ENCODE measurements at places on chromosomes 5 and 9.

DNA sequence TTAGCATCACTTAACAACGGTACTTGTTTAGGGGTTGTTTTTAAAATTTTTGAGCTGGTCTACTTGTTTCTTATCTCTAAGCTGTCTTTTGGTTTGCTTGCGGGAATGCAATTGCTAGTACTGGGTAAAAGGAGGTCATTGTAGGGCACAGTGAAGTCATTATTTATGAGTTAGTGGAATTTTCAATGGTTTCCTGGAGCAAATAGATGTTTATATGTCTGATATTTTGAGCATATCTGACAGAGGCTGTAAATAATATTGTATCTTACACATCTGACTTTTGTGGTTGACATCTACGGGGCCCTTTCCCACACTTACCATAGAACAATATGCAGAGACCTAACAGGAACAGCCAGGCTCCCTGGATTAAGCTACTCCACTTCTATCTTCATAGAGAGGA is 90.4 kb upstream of the IL6ST start:
- no peak for DNase-seq

- DNase-seq = no peak
Measured at GRCh38 chr5:169837686-169838085, 142.6 kb downstream of the INSYN2B start.

DNA sequence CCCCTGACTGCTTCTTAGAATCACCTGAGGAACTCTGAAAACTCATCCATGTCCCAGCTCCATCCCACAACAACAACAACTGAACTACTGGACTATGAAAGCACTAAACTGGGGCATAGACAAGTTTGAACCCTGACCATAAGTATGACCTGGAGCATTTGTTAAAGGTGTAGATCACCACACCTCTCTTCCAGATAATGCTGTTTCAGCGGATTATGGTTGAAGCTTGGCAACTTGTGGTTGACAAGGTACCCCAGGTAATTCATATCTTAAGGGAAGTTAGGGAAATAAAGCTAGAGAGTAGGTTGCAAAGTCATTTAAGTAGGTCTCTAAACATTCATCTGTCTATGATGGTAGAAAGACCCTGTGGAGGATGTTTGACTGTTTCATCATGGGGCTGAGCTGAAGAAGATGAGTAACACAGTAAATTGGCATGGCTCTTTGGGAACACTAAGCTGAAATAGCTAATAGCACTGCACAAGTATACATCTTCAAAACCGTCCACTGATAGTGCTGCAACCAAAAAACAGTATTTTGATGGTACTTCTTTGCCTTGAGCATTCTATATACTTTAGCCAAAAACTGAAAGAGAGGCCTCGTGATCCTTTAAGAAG is 80.2 kb downstream of the TMEM174 start:
- no peak for DNase-seq

DNA sequence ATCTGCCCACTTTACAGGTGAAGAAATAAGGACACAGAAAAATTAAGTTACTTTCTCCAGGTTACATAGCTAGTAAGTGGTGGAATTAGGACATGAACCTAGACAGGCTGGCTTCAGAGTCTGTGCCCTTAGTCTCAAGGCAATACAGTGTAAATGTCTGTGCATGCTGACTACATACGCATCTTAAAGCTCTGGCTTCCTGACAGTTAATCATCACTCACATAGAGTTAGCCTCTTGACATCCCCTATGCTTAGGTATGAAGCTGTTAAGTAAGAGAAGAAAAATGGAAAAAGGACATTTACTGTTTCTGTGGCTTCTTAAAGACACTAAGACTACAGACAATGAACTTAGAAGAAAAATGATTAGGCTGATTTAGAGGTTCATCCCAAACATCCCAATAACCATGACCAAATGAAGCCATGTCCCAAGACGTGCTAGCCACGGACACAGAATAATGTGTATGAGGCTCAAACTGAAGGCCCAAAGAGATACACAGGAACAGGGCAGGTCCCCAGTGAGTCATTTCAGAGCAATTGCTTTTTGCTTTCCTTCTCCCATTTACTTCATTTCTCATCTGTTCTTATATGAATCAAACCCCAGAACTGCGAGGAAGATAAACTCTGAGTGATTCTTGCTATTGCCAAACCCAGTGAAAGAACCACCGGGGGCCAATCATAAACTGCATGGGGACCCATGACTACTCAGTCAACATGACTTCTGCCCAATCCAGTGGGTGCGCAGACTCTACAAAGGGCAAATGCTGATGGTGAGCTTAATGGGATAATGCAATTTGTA is 100.0 kb upstream of the IFNK start:
- DNase-seq = no peak

- DNase-seq = no peak
Measured at GRCh38 chr5:61732796-61733195, 400.7 kb downstream of the ZSWIM6 start.

GRCh38 chr9:19252885-19253219 is 22.4 kb downstream of the DENND4C start:
- DNase-seq = no peak

GRCh38 chr9:18516965-18517364 is 43.0 kb downstream of the ADAMTSL1 start:
- DNase-seq = no peak

- DNase-seq = no peak
Measured at GRCh38 chr5:149161026-149161687, 19.9 kb downstream of the ABLIM3 start.

DNA sequence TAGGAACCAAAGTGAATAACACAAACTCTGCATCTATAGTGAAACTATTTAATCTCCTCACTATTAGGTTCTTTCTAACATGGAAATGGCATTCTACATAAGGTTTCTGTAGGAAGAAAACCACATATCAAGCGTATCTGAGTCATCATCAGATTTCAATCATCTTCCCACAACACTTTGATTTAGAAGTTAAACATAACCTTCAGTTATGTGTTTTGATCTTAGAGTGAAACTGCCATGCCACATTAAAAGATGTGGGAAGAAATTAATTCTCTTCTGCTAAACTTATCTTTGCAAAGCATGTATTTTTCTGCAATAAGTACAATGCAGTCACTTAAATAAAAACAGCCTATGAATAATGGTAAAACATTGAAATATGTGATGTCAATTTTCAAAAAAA is 55.0 kb downstream of the MEF2C start:
- DNase-seq = no peak

DNA sequence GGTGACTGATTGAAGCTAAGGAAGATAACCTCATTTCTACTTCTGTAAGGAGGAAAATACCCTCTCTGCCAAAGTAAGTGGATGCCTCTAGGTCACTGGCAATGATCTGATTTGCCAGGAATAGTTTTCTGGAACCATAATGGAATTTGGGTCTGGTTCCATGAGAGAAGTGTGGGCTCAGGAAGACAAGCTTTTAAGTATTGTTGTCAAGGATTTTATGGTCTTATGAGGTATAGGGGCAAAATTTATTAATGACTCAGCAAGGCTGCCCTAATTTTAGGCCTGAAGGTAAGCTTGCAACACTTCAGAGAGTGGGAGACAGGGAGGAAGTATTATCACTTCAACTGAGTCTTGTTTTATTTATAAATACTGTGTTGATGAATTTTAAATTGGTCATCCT is 322.6 kb upstream of the ACTBL2 start:
- DNase-seq = no peak

GRCh38 chr5:170308686-170309085 is 11.1 kb upstream of the LCP2 start:
- DNase-seq = no peak

DNA sequence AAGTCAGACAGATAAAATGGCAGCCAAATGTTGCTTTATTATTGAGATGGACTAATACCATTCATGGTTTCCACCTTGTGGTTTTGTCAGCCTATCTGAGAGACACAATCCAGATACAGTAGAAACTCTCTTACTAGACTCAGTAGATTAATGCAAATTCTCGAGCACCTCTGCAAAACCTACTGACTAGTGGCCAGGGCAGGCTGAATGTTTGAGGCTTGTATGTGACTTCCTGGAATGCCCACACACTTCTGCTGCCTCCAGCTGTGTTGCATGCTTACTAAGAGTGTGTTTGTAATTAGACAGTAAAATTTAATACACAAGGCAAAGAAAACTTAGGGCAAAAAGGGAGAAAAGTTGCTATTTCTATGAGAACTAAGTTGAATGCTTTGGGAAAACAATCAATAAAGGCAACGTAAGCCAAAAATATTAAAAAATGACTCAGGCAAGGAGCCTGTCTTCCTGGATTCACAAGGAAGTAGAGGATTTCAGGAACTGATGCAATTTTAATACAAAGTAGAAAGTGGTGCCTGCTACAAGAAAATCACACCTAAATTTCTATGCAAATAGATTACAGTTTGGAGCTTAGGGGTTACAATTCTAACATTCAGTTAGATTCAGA is 30.2 kb upstream of the CCNG1 start:
- no peak for DNase-seq

GRCh38 chr9:89743573-89744254 is 138.9 kb downstream of the GADD45G start:
- DNase-seq = peak; percentile 97

- no peak for DNase-seq
Measured at GRCh38 chr9:93245437-93245970, 61.6 kb downstream of the WNK2 start.

DNA sequence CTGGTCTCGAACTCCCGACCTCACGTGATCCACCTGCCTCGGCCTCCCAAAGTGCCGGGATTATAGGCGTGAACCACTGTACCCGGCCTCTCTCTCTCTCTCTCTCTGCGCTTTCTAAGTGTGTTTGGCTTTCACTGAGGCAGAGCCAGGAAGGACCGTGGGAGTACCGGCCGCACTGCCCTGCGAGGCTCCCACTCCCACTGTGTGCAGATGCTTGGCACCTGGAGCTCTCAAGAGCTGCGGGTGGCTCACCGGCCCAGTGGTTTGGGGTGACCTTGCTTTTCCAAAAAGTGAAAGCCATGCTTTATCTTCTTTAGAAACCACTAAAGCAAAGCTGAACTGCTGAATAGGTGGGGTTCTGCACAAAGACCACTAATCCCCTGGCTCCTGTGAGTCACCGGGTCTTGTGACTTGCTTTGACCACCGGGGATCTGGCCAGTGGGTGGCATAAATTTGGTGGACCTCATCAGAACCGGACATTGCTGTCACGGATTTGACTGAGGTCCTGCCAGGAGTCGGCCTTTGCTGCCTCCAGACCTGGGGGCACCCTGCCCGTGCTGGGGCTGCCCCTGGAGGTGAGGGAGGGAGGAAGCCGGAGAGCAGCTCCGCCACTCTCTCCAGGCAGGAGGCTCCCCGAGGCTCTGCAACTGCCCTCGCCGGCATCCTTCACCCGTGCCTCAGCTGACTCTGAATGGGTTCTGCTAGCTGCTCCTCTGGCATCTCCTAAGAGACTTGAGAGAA is 228.9 kb downstream of the FANCC start:
- no peak for DNase-seq

GRCh38 chr5:94081088-94081487 is 339.7 kb upstream of the POU5F2 start:
- DNase-seq = no peak

GRCh38 chr5:115858396-115858795 is 16.7 kb downstream of the AP3S1 start:
- no peak for DNase-seq

DNA sequence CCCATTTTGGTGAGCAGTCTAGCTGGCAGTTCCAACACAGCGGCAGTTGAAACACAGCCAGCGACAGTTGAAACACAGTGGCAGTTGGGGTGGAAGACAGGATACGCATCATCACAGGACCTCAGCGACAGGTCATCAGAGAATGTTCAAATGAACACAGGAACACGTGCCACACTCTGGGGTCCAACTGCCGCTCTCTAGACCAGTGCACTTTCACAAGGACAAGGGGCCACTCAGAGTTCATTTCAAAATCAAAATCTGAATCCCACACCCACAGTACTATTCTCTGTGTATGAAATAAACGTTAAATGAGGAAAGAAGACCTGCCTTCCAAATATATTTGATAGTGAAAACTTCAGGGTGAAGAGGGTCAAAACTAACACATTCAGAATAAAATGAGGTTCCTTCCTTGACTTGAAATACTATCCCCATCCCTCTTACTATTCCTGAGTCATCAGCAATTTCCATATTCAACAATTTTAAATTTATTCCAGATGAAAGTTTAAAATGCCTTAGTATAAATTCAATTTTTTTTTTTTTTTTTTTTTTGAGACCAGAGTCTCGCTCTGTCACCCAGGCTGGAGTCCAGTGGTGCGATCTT is 53.0 kb upstream of the SIMC1 start:
- no peak for DNase-seq

DNA sequence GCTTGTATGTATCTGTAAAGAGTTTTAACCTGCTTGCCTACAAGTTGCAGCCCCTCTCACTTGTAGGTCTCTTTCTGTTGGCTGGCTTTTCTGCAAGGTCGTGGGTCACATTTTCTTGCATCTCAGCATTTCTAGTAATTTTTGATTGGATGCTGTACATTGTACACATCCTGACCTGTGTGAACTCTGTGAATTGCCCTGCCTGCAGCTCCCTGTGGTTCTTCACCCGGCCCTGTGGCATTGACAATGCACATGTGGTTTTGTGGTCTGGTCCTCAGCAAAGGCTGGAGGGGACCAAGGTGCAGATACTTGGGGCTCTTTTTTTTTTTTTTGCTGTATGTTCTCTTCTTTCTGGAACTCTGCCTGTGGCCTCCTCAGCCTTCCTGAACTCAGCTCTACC is 53.6 kb downstream of the WNK2 start:
- DNase-seq = no peak

DNA sequence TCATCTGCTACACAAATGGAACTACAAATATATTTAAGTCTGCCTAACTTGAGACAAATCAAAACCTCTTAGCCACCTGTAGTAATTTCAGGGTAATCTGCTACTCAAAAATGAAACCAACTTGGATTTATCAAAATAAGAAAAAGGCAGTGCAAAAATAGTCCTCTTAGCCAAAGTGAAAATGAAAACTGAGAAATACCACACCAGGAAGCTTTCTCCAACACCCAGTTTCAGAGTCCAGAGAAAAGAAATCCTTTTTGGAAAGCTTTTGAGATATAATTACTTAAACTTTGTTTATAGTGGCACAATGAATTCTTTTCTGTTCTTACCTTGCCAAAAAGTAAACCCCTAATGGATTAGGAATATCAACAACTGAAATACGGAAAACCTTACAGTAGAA is 990.4 kb downstream of the EFNA5 start:
- no peak for DNase-seq

GRCh38 chr5:66840511-66841013 is 244.4 kb downstream of the MAST4 start:
- no peak for DNase-seq

DNA sequence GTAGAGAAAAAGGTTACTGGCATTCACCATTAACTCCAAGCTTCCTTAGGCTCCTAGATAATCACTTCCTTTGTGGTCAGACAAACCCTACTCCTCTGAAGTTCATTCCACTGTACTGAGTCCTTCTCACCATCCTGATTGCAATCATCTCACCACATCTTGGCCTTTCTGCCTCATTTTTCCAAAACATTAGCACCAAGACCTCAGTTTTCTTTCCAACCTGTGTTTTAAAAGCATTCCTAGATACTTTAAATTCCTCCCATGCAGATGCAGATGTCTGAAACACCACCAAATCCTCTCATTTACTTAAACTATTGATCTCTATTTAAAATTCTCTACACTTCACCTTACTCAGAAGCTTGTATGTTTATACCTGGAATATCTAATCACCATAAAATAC is 961.3 kb upstream of the CTNND2 start:
- no peak for DNase-seq
